ENCODE measurements at places on chromosomes 16 and 17.
A peak's percentile ranks its signal among the peaks of the same experiment; 100 is the strongest.

GRCh38 chr16:56755038-56755437 is 25.1 kb downstream of the NUP93 start:
- DNase-seq: no peak

GRCh38 chr16:4747906-4748681 is 13.8 kb downstream of the DNAAF8 start:
- DNase-seq: no peak

- DNase-seq: no peak
These were observed 333.7 kb downstream of the SEC14L1 start for GRCh38 chr17:77474292-77474988.

- DNase-seq: peak; percentile 97
These were observed 24.3 kb upstream of the LASP1NB start for GRCh38 chr17:38900978-38901656.

GRCh38 chr17:7043182-7043496 is 753 bp downstream of the SLC16A11 start:
- DNase-seq: no peak
